Esophagus squamous epithelium (tissue), 5 donors: ENCODE measurements at places on chromosomes 5 and 9.

GRCh38 chr9:37187713-37188439 is 67.5 kb downstream of the ZCCHC7 start:
- DNase-seq: no peak

- DNase-seq: no peak
Measured at GRCh38 chr9:20616808-20617207, 5.5 kb downstream of the MLLT3 start.

GRCh38 chr5:67530609-67531255 is 334.1 kb upstream of the CD180 start:
- DNase-seq: no peak

GRCh38 chr9:75669721-75670120 is 220.8 kb upstream of the PCSK5 start:
- DNase-seq: no peak

GRCh38 chr9:92534674-92535073 is 1.1 kb downstream of the ECM2 start:
- DNase-seq: no peak

- DNase-seq: no peak
Measured at GRCh38 chr5:136190904-136191303, 2.1 kb downstream of the SMIM32 start.

DNA sequence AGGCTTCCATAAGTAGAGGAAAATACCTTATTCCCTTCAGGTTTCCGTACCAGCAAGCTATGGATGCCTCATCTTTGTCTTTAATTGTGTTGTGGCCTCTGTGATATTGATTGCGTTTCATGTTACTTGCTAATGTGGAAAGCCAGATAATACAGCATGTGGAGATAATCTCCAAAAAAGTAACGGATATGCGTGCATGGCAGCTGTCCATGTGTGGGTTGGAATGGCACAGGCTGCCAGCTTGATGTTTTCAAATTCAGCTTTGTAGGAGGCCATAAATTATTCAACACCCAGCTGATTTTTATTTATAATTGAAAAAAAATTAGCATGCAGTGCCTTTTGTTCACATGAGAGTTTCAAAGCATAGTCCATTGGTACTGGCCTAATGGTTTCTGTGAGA is 144.9 kb downstream of the GIN1 start:
- no peak for DNase-seq

- no peak for DNase-seq
Measured at GRCh38 chr5:39240750-39241149, 21.4 kb upstream of the FYB1 start.

DNA sequence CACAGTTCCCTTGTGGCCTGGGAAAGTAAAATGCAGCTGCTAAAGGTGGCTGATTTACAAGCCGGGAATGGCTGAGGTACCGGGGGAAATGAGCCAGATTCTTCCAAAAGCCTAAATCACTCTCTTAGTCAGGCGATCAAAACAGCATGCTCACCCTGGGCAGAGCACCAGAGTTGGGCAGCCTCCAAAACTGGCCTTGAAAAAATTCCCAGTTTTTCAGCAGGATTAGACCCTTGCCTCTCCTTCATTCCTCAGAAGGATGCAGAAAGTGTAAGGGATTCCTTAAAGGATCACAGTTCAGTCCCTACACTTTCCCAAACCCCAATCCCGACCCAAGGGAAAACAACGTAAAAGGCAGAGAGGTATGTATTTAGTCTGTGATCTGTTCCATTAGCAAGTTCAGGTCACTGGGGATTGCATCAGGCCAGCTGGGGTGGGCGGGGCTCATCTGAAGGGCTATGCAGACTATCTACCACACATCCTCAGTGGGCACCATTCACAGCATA is 16.9 kb downstream of the TMEM174 start:
- no peak for DNase-seq
